ENCODE measurements at places on chromosomes 7 and 10.

- DNase-seq, result no peak
Measured at GRCh38 chr7:75955331-75955955, 39.0 kb downstream of the TMEM120A start.

- no peak for DNase-seq
Measured at GRCh38 chr7:36985866-36986400, 261.6 kb upstream of the AOAH start.

- no peak for DNase-seq
Measured at GRCh38 chr10:31584098-31584631, 265.1 kb downstream of the ZEB1 start.

GRCh38 chr10:61775111-61775510 lies 112.4 kb downstream of the CABCOCO1 start:
- no peak for DNase-seq

GRCh38 chr7:70679661-70680060 lies 452.3 kb upstream of the GALNT17 start:
- no peak for DNase-seq

- DNase-seq, result no peak
Measured at GRCh38 chr7:43058271-43059066, 54.0 kb upstream of the HECW1 start.

- DNase-seq, result no peak
Measured at GRCh38 chr10:68900427-68901104, 549 bp upstream of the DDX50 start.

GRCh38 chr7:26398756-26399509 lies 107.3 kb downstream of the SNX10 start:
- no peak for DNase-seq

DNA sequence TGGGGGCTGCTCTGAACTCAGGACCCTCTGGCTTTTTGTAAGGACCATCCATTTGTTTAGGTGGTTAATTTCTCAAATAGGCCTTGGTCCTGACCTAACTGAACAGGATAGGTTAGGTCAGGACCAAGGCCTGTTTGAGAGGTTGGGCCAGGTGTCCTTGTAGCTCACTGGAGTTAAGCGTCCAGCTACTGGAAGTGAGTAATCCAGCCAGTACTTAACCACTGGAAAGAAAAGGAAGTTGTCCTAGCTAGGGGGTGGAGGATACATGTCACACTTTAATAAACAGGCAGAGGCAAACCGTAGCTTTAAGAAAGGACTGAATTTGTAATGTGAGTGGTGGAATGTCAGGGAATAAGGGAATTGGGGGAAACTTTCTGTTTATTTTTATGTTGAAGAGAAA lies 96.0 kb downstream of the GPR85 start:
- DNase-seq, result no peak

DNA sequence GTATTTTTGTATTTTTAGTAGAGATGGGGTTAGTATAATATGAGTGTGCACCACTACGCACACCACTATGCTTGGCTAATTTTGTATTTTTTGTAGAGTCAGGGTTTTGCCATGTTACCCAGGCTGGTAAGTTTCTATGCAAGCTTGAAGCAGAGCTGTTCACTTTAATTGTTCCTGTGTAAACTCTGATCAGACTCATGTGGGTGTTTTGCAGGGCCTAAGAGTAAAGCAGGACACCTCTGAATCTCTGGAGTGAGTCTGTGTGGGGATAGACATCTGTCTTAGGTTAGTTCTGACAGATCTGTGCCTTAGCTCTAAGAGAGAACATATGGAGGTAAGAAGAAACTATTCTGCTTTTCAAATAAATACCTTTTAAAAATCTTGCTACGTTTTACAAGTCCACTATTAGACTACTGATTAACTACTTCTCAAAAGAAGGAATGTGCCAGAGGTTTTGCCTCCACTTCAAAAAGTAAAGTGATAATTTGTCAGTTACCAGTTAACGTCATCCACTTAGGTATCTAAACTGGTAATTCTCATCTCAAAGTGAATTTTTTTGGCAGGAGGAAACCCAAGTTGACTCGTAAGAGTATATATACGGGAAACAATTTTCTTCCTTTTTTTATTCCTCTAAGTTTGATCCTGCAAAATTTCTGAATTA lies 1.1 kb downstream of the COL17A1 start:
- DNase-seq, result no peak

DNA sequence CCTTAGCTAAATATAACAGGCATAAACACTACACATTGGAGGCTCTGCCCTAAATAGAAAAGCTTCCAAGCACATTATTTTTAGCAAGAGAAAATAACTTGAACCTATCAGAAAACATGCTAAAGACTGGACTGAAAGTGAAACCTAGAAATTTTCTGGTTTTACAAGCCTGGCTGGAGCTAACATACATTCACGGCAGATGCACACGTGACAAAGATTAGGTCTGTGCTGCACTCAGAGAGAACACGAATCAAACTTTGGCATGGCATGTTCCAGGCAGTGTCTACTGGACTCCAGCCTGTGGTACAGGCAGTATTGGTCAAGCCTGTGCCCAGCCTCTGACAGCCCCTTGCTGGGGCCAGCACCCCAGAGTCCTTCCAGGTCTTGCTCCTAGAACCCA lies 94.1 kb upstream of the PCBD1 start:
- no peak for DNase-seq

- no peak for DNase-seq
Measured at GRCh38 chr7:36827726-36828703, 103.7 kb upstream of the AOAH start.

- DNase-seq, result no peak
Measured at GRCh38 chr10:77358656-77359055, 279.0 kb downstream of the KCNMA1 start.

GRCh38 chr10:20765066-20765465 lies 132.0 kb downstream of the NEBL start:
- no peak for DNase-seq
